ENCODE measurements at places on chromosomes 11 and 22. TPM values are rescaled to one million over a fixed set of nuclear protein-coding genes. Genes with fewer than 3 reads are reported as not detected.

DNA sequence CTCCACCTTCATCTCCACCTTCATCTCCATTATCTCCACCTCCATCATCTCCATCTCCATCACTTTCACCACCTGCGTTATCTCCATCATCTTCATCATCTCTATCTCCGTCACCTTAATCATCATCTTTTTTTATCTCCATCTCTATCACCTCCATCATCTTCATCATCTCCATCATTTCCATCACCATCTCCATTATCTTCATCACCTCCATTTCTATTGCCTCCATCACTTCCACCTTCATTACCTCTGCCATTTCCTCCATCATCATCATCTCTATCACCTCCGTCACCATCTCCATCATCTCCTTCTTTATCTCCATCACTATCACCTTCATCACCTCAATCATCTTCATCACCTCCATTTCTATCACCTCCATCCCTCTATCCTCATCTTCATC lies 573.5 kb downstream of the TBC1D22A start:
- no peak overlapping the region for H3K27ac ChIP-seq
- no peaks in the 10 kb centered on the region for H3K36me3 ChIP-seq
- no peaks in the 10 kb centered on the region for H3K4me1 ChIP-seq

DNA sequence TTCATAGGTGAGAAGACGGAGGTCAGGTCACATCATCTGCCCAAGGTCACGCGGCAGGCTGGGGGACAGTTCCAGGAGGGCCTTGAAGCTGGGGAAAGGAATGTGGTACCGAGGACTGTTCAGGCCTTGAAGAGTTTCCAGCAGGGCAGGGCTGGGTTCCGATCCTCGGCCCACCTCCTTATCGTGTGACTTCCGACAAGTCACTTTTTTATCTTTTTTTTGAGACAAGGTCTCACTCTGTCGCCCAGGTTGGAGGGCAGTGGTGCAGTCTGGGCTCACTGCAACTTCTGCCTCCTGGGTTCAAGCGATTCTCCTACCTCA lies 623 bp downstream of the NDUFS8 start:
- H3K36me3 ChIP-seq: no peaks in the 10 kb centered on the region
- peaks cover 44% of the 10 kb centered on the region for H3K4me1 ChIP-seq
- H3K4me3 ChIP-seq: peak overlapping the region; percentile 86
- H3K27me3 ChIP-seq: no peaks in the 10 kb centered on the region
- DNase-seq: no peak

GRCh38 chr22:47393191-47393590 lies 630.7 kb downstream of the TBC1D22A start:
- H3K27me3 ChIP-seq: no peaks in the 10 kb centered on the region
- no peaks in the 10 kb centered on the region for H3K4me1 ChIP-seq
- no peaks in the 10 kb centered on the region for H3K36me3 ChIP-seq
- H3K27ac ChIP-seq: no peak overlapping the region

- H3K27ac ChIP-seq: no peak overlapping the region
- no peak for DNase-seq
- H3K4me3 ChIP-seq: no peak overlapping the region
Observed at GRCh38 chr11:115905341-115906000, 401.3 kb upstream of the CADM1 start.

DNA sequence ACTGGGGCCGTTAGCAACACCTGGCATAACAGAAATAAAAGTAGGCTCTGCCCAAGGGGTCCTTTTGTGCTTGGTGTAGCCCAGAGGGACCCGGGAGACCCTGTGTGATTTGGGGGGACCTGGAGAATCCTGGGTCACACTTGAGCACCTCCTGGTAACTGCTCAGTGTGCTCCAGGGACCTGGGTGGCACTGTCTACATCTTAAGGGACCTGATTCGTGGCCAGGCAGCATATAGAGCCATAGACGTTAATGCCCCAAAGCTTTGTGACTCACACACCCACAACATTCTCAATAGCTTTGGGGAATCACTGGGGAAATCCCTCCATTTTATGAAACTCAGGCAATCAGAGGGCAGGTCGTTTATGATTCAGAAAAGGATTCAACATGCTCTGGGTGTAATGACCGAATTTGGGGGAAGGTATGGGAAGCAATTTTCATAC lies 3.6 kb upstream of the IGF2 start:
- no peak overlapping the region for H3K27ac ChIP-seq
- no peak overlapping the region for H3K4me3 ChIP-seq
- no peaks in the 10 kb centered on the region for H3K27me3 ChIP-seq
- H3K36me3 ChIP-seq: peaks cover 22% of the 10 kb centered on the region

GRCh38 chr11:92962446-92962845 lies 7.0 kb upstream of the MTNR1B start:
- no peak overlapping the region for H3K27ac ChIP-seq
- H3K4me3 ChIP-seq: no peak overlapping the region
- DNase-seq: no peak
- H3K36me3 ChIP-seq: no peaks in the 10 kb centered on the region
- H3K4me1 ChIP-seq: no peaks in the 10 kb centered on the region

DNA sequence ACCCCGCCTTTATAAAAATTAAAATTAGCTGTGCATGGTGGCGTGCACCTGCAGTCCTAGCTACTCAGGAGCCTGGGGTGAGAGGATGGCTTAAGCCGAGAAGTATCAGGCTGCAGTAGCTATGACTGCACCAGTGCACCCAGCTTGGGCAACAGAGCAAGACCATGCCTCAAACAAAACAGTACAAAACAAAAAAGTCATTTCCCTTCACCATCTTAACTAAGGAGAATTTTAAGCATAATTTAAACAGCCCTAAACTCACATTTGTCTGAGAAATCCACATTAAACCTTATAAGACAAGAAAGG lies 23.3 kb upstream of the TFIP11 start:
- H3K36me3 ChIP-seq: peaks cover under 1% of the 10 kb centered on the region
- no peak overlapping the region for H3K27ac ChIP-seq
- peaks cover 4% of the 10 kb centered on the region for H3K4me1 ChIP-seq
- no peak overlapping the region for H3K4me3 ChIP-seq
- no peak for DNase-seq

- H3K27me3 ChIP-seq: no peaks in the 10 kb centered on the region
- H3K4me1 ChIP-seq: peaks cover 15% of the 10 kb centered on the region
- H3K4me3 ChIP-seq: no peak overlapping the region
- H3K27ac ChIP-seq: peak overlapping the region; percentile 37
- no peak for DNase-seq
Observed at GRCh38 chr11:34339149-34340064, 18.4 kb downstream of the ABTB2 start.

- H3K36me3 ChIP-seq: no peaks in the 10 kb centered on the region
- no peak overlapping the region for H3K27ac ChIP-seq
- H3K4me3 ChIP-seq: no peak overlapping the region
- no peak for DNase-seq
- no peaks in the 10 kb centered on the region for H3K4me1 ChIP-seq
- no peaks in the 10 kb centered on the region for H3K27me3 ChIP-seq
Observed at GRCh38 chr11:105907319-105907718, 114.7 kb downstream of the MSANTD4 start.

GRCh38 chr11:93410441-93410840 lies 79.9 kb downstream of the DEUP1 start:
- H3K27me3 ChIP-seq: no peaks in the 10 kb centered on the region
- no peak overlapping the region for H3K4me3 ChIP-seq
- no peak overlapping the region for H3K27ac ChIP-seq
- no peaks in the 10 kb centered on the region for H3K4me1 ChIP-seq
- DNase-seq: no peak

DNA sequence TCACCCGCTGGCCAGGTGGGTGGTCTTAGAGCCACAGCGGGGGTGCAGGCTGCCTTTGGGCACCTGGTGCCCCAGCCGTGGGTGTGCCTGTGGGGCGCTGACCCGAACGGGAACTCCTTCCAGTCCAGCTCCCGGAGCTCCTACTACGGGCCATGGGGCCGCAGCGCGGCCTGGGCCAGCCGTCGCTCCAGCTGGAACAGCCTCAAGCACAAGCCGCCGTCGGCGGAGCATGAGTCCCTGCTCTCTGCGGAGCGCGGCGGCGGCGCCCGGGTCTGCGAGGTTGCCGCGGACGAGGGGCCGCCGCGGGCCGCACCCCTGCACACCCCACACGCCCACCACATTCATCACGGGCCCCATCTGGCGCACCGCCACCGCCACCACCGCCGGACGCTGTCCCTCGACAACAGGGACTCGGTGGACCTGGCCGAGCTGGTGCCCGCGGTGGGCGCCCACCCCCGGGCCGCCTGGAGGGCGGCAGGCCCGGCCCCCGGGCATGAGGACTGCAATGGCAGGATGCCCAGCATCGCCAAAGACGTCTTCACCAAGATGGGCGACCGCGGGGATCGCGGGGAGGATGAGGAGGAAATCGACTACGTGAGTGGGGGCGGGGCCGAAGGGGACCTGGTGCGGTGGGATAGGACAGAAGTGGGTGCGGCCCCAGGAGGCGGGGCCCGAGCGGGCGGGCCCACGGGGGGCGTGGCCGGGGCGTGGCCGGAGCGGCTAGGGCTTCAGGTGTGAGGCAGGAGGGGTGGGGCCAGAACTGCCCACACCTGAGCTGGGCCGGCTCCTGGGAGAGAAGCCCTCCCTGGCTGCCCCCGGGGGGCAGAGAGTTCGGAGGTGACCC lies 91.5 kb downstream of the CACNA1I start:
- no peaks in the 10 kb centered on the region for H3K4me1 ChIP-seq
- peak; percentile 76 for DNase-seq
- no peaks in the 10 kb centered on the region for H3K36me3 ChIP-seq
- no peak overlapping the region for H3K4me3 ChIP-seq
- no peak overlapping the region for H3K27ac ChIP-seq

- no peak for DNase-seq
- no peak overlapping the region for H3K27ac ChIP-seq
- no peaks in the 10 kb centered on the region for H3K27me3 ChIP-seq
- peaks cover 20% of the 10 kb centered on the region for H3K36me3 ChIP-seq
Observed at GRCh38 chr11:75014129-75014528, 25.4 kb downstream of the NEU3 start.

DNA sequence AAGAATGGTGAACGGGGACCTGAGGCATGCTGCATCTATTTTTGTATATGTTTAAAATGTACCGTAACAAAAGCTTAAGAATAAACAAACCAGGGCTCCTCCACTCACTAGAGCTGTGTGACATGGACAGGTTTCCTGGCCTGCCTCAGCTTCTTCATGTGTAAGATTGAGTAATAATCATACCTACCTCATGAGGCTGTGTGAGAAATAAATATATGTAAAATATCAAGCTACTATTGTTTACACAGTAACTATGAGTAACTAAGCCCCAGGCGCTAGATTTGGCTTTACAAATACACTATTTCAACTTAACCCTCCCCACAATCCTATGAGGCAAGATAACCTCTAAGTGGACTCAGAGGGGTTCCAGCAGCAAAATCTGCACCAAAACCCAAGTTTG lies 66.4 kb downstream of the SMCO4 start:
- H3K36me3 ChIP-seq: peaks cover 2% of the 10 kb centered on the region
- no peaks in the 10 kb centered on the region for H3K27me3 ChIP-seq
- DNase-seq: no peak

DNA sequence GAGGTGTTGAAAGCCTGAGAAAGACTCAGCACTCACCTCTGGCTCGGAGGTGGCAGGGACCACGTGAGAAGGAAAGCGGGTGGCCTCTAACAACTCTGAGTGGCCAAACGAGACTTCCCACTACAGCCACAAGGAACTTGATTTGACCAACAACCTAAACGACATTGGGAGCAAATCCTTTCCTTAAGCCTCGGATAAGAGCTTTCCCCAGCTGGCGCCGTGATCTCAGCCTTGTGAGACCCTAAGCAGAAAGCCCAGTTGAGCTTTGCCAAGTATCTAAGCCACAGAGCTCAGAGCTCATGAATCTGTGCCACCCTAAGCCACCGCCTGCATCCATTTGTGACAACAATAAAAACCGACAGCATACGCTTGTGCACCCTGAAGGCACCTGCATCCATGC lies 636.0 kb downstream of the TBC1D22A start:
- no peak overlapping the region for H3K27ac ChIP-seq
- no peaks in the 10 kb centered on the region for H3K4me1 ChIP-seq
- no peak overlapping the region for H3K4me3 ChIP-seq
- no peaks in the 10 kb centered on the region for H3K36me3 ChIP-seq

DNA sequence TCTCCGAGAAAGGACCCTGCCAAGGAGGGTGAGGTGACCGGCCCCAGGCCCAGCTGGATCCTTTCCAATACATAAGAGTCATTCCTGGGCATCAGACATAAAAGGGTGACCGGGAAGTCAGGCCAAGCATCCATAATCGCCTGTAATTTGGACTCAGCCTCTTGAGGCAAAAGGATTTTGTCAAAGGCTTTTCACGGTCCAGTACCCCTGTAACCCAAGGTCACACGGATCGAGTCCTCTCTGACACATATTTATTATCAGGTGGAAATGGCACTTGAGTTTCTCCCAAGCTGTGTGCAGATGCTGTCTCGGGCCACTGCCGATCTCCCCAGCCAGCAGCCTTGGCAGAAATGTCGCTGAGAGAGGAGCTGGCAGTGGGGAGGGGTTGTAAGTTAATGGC lies 556.5 kb downstream of the MN1 start:
- H3K4me3 ChIP-seq: no peak overlapping the region
- H3K27ac ChIP-seq: no peak overlapping the region
- no peaks in the 10 kb centered on the region for H3K4me1 ChIP-seq
- DNase-seq: no peak
- H3K36me3 ChIP-seq: no peaks in the 10 kb centered on the region

DNA sequence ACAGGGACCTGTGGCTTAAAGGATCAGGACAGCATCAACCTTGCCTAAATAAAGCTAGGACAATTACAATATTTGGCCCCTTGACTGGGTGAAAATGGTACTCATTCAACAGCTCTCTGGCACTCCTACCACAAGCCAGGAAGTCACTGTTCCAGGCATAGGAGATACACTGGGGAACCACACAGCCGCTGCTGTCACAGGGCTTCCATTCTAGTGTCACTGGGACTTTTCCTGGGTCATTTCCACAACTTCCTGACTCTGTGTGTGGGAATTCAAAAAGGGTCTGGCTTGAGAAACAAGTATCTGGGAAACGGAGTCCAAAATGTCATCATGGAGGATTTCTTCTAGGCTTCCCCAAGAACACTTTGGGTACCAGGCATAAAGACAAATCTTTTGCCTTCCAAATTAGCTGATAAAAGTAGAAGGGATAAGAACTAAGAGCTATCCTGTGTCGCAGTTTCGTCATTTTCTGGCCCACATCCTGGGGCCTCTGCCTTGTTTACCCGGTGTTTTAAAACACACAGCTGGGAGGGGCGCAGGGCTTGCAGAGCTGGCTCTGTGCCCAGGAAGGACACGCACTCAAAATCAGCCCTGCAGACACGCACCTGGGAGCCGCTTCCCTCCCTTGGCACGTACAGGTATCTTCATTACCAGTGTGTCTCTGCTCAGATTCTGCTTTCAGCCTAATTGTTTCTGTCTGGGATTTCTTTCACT lies 38.0 kb downstream of the TMEM45B start:
- H3K27ac ChIP-seq: peak overlapping the region; percentile 36
- peak; percentile 68 for DNase-seq
- H3K4me3 ChIP-seq: no peak overlapping the region
- no peaks in the 10 kb centered on the region for H3K27me3 ChIP-seq
- no peaks in the 10 kb centered on the region for H3K4me1 ChIP-seq

The CD3G gene
- 0.19 TPM for total RNA-seq

The CASP5 gene
- 0.75 TPM for total RNA-seq

The C22orf42 gene
- total RNA-seq: not detected

The NUP160 gene
- total RNA-seq: 27.4 TPM

The IGF2 gene
- 1,440 TPM for total RNA-seq

All from liver (tissue), 10 donors.